Mammary epithelial cell (primary cell): ENCODE measurements at places on chromosomes 4 and X. TPM values are rescaled to one million over a fixed set of nuclear protein-coding genes. Genes with fewer than 3 reads are reported as not detected.

The PNMA6F gene
- not detected for polyA plus RNA-seq

The DNAJB14 gene
- polyA plus RNA-seq, result 26.3 TPM

The ETDB gene
- polyA plus RNA-seq, result not detected

The MBNL3 gene
- polyA plus RNA-seq, result 9.7 TPM

The CXCL1 gene
- polyA plus RNA-seq, result 25.3 TPM

The PAGE2B gene
- not detected for polyA plus RNA-seq

The DGAT2L6 gene
- polyA plus RNA-seq, result not detected

The TIGD4 gene
- polyA plus RNA-seq, result 0.17 TPM

The MAGEA9B gene
- polyA plus RNA-seq, result not detected
